Gastrocnemius medialis (tissue), 4 donors: ENCODE measurements at places on chromosomes 12 and 14.

DNA sequence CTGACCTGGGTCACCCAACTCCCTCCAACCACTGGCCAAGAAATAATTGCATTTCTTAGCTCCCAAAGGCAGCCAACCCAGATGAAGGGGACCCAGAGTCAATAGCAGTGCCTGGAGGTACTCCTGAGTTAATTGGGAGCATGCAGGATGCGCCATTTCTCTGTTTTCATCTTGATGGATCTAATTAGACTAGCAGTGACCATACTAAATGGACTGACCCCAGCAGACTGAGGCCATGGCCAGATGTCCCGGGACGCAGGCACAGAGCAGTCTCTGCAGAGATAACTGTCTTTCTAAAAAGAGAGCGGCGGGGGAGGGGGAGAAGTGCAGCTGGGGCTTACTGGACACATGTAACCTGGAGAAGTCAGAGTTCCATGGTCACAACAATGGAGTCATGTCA lies 53.2 kb upstream of the CMKLR1 start:
- no peak for DNase-seq

DNA sequence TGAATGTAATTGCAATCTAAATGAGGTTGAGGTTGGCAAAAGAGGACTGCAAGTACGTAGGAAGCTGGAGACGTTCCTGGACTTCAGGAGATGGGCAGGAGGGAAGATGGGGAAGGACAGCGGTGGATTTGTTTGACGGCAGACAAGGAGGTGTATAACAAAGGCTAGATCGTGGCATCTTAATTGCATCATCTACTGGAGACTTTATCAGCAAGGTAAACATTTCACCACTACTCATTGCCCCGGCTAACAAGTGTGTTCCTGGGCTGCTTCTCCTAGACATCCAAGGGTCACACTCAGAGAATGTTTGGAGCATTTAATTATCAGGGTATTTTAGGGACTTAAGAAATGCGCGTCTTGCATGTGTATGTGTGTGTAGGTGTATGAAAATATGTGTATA lies 128.5 kb downstream of the KCNK10 start:
- DNase-seq, result no peak

DNA sequence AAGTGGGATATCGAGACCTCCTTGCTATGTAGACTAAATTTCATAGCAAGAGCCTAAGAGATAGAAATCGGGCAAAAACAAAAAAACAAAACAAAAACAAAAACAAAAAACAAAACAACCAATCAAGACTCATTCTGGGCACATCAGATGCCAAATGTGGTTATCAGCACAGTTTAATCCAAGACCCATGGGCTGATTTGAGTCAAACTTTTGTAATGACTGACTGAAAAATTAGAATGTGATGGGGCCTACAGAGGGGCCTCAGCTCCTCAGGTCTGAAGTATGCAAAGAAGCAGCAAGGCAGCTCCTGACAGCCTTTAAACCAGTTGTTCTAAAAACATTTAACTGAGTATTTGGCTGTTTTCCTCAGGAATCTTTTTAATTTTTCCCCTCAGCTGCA lies 49.3 kb downstream of the SLC4A8 start:
- DNase-seq, result no peak

GRCh38 chr12:130433411-130433810 lies 95.7 kb downstream of the PIWIL1 start:
- no peak for DNase-seq

- no peak for DNase-seq
These were observed 481.8 kb downstream of the TMEM117 start for GRCh38 chr12:44317651-44318126.

DNA sequence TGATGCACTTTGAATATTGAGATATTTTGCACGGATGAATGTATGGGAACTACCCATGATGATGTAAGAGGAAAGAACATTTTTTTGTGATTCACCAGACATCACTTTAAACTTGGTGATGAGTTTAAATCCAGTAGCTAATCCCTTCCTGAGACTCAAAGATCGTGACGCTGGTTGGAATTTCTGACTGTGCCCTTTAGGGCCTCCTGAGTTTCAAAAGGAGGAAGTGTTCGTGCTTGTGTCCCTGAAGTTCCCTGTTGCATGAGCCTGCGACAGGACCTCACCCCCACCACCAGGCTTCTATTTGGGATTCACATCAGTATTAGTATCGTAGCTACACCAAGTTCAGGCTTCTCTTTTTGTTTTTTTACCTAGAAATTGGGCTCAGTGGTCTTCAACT lies 18.6 kb upstream of the RIN3 start:
- no peak for DNase-seq

GRCh38 chr14:99781091-99781490 lies 12.1 kb upstream of the EML1 start:
- no peak for DNase-seq

DNA sequence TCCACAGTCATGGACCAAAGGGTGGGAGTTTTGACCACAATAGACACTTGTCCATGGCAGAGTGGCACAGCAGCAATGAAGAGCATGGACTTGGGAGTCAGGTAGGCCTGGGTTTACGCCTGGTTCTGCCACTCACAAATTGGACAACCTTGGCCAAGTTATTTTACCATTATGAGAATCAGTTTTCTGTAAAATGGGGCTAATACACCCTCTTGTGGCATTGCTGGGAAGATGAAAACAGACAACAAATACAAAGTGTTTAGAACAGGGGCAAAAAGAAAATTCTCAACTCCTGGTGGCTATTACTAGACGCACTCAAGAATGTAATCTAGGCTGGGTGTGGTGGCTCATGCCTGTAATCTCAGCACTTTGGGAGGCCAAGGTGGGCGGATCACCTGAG lies 2.6 kb downstream of the C12orf43 start:
- DNase-seq, result no peak
